Stimulated activated CD4-positive, alpha-beta T cell treated with anti-CD3 and anti-CD28 coated beads, Interleukin-2, amount 100 ng/mL, for 4 hours (primary cell): ENCODE measurements at places on chromosomes 12 and 14.

DNA sequence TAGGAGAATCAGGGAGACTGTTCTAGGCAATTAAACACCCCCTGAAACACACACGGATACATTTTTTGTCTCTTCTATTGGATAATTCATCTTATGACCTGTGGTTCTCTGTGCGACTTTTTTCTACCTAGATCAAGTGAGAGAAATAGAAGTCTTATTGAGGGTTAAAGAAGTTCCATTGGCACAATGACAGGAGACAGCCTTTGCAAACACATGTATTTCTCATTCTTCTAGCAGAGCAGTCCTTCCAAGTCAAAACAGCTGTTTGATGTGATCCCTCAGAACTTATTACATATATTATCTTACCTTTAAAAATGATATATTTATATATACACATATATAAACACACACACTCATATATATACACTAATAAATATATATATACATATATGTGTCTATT, 496.7 kb downstream of the SLC6A15 start:
- no peak for DNase-seq

- DNase-seq = no peak
Measured at GRCh38 chr12:130076752-130077151, 85.5 kb upstream of the FZD10 start.

DNA sequence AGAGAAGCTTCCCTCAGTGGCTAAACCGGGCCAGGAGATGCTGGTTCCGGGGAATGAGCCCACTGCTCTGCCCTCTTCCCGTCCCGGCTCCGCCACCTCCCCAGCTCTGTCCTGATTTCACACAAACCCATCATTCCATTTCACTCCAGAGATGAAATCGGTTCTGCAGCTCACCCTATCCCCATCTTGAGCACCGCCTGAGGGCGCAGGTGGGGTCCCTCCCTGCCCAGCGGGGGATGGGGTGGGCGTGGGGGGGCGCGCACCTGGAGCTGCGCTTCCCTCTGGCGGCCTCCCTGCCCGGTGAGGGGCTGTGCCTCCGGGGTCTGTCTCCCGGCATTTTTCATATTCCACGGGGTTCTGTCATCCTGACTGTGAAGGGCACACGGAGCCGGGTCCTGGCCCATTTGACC, 44.7 kb downstream of the NOC4L start:
- DNase-seq = no peak

- DNase-seq = no peak
Measured at GRCh38 chr12:55822228-55822627, 4.4 kb downstream of the ORMDL2 start.

GRCh38 chr14:76867516-76868453, 41.6 kb downstream of the LRRC74A start:
- DNase-seq = peak; percentile 17

DNA sequence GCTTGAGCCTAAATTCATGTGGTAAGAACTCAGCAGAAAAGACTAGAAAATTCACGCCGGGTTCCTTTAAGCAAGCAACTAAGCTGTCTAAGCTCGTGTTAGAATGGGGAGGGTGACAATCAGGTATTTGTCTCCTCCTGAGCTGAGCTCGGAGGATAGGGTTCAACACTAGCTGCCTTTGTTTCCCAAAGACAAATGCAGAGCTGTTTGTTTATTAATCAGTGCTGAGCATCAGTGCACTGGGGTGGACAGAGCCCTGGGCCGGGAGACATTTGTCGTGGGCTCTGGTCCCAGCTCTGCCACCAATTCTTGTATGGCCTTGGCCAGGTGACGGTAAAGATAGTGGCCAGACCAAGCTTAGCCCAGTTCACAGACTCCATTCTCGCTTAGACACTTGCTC, 43.7 kb downstream of the DEGS2 start:
- DNase-seq = no peak

- DNase-seq = no peak
Measured at GRCh38 chr14:65892315-65892714, 479.8 kb downstream of the FUT8 start.

GRCh38 chr12:43694879-43695278, 63.7 kb downstream of the PUS7L start:
- no peak for DNase-seq

DNA sequence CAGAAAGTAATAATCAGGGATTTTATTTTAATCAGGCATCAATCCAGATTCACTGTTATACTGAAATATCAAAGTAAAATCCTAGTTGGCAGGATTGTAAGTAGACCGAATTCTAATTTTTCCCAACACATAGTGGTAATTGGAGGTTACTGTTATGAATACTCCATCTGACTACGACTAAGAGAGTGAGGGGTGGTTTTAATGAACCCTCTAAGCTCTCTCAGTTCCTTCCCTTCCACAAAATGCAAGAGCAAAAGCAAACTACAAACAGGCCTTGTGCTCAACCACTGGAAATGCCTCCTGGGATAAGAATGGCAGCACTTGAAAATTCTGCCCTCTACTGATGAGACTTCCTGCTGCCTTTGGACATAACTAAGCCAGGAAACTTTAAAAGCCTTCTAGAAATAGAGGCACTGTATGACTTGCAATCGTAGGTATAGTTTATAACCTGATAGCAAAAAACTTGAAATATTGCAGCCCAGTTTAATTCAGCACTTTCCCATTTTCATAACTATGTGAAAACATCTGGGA, 184.8 kb downstream of the SLC16A7 start:
- DNase-seq = no peak

GRCh38 chr12:63889721-63890509, 45.4 kb downstream of the SRGAP1 start:
- DNase-seq = no peak

DNA sequence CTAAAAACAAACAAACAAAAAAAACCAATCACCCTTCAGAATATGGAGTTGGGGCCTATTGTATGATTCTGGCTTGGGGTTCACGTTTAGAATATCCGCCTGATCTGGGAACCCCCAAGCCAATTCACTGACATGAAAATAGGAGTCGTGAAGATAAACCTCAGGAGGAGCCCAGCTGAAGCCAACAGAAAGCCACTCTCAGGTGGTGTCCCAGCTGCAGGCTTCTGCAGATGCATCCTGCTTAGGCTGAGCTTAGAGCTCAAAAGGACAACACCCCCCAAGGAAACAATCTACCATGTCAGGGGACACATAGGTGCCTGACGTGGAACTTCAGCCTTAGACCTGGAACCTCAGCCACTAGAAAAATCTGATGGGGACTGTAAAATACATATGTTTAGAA, 51.9 kb downstream of the SYNE3 start:
- no peak for DNase-seq

DNA sequence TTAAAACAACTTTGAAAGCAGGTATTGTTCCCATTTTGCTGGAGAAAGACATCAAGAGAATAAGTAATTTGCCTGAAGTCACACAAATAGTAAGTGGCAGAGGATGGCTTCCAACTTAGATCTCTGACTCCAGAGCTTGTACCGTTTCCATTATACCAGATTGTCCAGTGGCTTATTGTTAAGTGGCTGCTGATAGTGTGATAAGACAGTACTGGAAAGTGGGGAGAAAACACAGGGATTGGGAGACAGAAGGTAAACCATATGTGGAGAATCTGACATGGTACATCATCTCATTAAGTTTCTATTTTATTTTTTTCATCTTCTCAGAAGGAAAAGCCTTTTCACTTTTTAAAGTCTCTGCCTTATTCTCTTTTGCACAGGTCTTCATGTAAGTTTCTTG, 108.5 kb downstream of the SRGAP1 start:
- no peak for DNase-seq

GRCh38 chr12:56286044-56286830, 13.9 kb downstream of the CS start:
- no peak for DNase-seq

GRCh38 chr12:7399089-7399488, 44.9 kb downstream of the CD163L1 start:
- no peak for DNase-seq

GRCh38 chr12:119082496-119082895, 96.2 kb upstream of the HSPB8 start:
- no peak for DNase-seq

GRCh38 chr12:121628536-121628935, 2.2 kb downstream of the ORAI1 start:
- no peak for DNase-seq

DNA sequence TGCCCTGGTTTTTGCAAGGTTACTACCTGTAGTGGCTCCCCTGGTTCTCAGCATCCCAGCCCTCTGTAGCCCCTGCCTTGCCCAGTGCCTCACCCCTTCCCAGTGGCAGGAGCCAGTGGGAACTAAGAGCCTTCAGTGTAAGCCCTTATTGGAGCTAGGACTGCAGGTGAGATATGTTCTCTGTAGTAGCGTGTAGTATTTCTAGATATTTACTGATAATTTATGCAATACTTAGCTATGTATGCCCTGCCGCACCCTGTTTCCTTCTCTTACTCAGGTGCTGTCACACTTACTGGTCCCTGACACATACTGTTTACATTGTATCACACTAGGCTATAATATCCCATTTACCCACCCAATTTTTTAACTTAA, 3.6 kb downstream of the BMAL2 start:
- DNase-seq = no peak

GRCh38 chr12:32255588-32255987, 143.8 kb upstream of the FGD4 start:
- no peak for DNase-seq

DNA sequence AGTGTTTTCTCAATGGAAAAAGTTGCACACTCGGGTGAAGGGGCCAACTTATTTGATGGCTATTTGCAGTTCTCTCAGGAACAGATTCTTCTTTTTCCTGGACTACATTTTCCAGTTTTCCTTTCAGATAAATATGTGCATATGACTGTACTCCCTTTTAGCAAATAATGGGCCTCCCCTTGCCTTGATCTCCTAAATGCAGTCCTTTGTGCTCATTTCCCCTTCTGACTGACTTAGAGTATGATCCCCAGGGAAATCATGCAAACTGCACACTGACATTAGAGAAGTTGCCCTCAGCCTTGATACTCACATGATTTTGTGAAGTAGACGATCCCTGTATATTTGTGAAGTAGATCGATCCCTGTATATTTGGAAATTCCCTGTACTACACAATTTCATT, 492.9 kb upstream of the NOVA1 start:
- no peak for DNase-seq

DNA sequence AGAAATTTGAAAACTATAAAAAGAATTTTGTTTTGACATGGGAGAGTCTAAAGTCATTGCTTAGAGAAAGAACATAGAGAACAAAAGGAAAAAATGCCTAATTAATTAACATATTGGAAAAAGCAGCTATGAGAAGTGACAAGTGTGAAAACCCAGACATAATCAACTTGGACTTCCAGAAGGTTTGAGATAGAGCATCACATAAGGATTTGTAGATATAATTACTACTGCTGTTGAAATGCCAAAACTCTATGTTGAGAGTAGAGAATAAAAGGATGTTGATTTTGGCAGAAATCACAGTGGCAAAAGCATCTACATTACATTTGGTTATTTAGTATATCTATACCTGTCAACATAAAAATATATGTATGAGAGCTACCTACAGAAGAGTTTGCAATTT, 135.1 kb downstream of the SLC41A2 start:
- no peak for DNase-seq

DNA sequence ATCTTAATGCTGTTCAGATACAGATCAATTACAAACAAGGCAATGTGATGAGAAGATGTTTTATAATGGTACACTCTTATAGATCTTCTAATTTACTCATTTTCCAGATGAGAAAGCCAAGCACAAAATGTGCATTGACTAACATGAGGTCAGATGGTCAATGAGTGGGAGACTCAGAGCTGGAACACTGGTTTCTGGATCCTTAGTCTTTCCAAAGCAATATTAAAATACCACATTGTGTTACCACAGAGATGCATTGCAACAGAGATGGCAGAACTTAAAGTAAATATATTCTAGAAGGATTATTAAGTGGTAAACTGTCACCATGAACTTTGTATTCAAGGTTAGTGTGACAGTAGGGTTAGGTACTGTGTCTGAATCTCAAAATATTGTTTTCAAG, 113.6 kb downstream of the SLC15A5 start:
- no peak for DNase-seq

GRCh38 chr14:101820283-101820798, 58.8 kb downstream of the PPP2R5C start:
- no peak for DNase-seq

- no peak for DNase-seq
Measured at GRCh38 chr12:13142747-13143146, 39.3 kb upstream of the GSG1 start.

DNA sequence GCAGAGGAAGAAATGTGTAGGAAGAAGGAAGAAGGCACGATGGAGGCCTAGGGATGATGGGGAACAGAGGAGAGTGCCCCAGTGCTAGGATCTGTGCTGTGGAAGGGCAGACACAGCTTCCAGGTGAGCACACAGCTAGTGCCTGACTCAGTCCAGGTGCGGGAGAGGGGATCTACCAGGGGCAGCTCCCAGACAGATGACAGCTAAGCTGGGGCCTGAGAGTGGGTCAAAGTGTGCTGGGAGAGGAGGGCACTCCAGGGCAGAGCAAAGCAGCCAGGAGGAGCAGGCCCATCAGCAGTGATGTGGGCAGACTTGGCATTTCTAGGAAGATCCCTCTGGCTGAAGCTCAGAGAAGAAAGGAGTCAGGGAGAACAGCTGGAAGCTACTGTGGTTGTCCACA, 36.7 kb downstream of the LRTM2 start:
- DNase-seq = no peak

- no peak for DNase-seq
Measured at GRCh38 chr12:112852127-112852526, 54.6 kb upstream of the OAS1 start.

DNA sequence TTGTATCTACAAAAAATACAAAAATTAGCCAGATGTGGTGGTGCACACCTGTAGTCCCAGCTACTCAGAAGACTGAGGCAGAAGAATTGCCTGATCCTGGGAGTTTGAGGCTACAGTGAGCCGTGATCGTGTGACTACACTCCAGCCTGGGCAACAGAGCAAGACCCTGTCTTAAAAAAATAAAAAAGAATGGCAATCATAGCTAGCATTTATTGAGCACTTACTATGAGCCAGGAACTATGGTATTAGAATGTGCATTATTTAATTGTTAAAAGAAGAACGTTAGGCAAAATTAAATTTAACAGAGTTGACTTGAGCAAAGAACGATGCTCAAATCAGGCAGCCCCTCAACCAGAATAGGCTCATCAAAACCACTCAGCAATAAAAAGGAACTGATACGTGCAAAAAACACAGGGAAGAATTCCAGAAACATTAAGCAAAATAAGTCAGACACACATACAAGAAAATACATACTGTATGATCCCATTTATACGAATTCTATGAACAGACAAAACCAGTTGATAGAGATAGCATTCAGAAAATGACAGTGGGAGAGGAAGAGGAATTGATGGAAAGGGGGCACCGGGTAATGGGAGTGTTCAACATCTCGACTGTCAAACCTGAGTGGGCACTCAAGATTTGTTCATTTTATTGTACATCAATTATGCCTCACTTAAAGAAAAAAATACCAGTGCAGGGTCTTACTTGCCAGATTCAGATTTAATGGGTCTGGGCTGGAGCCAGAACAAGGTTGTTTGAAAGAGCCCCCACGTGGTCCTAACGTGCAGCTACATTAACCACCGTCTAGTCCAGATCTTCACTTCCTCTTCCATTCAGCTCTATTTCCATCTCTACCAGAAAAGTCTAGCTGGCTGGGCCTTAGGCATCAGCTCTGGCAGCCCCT, 8.0 kb downstream of the SCNN1A start:
- DNase-seq = peak; percentile 30
